ENCODE measurements at places on chromosomes 13 and 19. TPM values are rescaled to one million over a fixed set of nuclear protein-coding genes. Genes with fewer than 3 reads are reported as not detected.

The NXNL1 gene
- total RNA-seq, result not detected

The SIGLEC12 gene
- not detected for total RNA-seq

The SIGLEC10 gene
- 0.22 TPM for total RNA-seq

DNA sequence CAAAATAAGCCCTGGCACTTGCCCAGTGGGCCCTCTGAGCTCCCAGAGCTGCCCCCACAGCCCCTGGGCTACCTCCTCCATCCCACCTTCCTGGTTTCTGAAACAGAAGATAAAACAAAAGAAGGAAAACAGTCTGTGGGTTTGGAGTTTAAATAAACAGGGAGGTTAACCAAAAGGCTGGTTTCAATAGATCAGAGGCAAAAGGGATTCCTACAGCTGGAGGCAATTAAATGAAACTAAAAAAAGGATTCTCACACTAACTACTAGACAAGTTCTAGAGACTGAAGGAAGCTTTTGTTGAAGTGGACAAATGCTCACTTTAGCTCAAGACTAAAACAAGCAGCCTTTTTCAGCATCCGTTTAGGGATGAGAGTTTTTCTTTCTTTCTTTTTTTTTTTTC, 569.8 kb downstream of the FGF9 start:
- H3K4me3 ChIP-seq, result no peak overlapping the region
- DNase-seq, result no peak
- H3K36me3 ChIP-seq, result no peaks in the 10 kb centered on the region
- H3K27ac ChIP-seq, result no peak overlapping the region
- H3K27me3 ChIP-seq, result no peaks in the 10 kb centered on the region

Data from right atrium auricular region (tissue), 2 donors.